Stimulated activated CD4-positive, alpha-beta T cell treated with anti-CD3 and anti-CD28 coated beads, TNF-alpha, amount 100 ng/mL, for 1 hour (primary cell): ENCODE measurements at places on chromosomes 4 and X.

DNA sequence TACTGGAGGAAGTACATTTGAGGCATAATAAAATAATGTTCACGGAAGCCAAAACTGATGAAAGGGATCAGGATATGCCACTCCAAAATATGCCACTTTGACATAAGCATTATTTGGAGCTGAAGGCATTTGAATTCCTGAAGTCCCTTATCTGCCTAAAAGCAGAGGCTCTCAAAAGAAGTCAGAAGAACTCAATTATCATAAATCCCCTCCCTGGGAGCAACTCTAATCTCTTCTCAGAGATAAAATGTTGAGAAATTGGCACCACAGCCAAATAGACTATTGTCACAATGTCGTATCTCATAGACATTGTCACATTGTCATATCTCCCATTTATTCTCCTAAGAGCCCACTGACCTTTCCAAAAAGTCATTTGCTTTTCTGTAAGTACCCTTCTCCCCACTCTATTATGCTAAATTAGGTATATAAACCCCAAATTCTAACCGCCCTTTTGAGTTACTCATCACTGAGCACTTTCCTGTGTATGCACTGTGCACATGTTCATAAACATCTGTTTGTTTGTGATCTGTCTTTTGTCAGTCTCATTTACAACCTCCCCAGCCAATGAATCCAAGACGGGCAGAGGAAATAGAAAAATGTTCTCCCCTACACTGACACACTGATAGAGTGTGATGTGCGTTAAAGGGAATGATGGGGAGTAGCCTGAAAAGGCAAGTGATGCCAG, 78.5 kb upstream of the NAF1 start:
- DNase-seq = no peak

DNA sequence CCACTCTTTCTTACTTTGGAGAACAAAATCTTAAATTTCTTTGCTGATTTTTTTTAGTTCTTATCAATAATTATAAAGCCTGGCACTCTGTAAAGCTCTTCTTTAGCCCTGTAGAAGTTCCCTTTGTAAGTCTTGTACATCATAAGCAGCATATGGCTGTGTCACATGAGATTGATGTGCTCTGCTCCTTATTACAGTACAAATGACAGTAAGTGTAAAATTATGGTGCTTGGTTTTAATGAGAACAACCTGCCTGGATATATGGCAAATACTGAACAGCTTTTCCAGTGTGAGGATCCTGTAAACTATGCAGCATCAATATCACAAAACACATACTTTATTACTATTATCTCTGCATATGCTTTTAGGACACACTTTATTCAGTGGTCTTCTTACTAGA, 145.9 kb upstream of the GNPDA2 start:
- no peak for DNase-seq

DNA sequence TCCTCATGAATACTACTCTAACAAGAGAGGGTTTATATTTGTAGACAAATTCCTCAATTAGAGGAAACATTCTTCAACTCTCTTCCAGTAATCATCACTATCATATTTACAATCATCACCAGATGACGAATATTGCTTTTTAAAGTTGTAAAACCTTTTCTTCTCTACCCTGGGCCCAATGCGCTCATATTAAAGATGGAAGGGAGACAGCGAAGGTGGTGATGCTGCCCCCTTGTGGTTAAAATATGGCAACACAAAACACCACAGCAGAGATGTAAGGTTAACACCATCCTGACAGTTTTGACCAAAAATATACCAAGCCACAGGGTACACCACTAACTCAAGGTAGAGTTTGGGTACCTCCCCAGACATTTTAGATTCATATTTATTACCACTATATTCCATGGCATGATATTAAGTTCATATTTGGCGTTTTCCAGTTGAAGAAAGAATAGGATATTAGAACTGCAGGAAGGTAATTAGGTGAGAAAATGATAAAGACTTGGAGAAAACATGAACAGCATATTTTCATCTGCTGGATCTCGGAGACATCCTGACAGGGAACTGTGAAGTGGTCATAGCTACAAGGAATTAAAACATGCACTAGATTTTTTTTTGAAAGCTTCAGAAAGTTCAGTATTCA, 72.8 kb downstream of the SLC9A7 start:
- no peak for DNase-seq

DNA sequence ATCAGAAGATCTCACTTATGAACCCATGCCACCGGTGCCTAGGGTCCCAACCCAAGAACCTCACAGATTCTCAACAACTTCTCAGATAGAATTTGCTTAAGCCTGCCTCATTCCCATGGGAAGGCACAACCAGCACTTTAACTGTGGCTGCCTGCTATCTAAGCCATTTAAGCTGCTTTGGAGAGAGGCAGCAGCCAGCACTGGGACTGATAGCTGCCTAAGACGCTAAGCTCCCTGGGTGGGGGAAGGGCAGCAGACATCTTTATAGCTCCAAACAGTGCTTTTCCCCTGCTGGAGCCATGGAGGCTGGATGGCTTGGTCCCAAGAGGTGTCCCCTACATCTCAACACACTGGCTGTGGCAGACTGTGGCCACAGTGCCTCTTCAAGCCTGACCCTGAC, 1268.6 kb downstream of the FAM133A start:
- no peak for DNase-seq

DNA sequence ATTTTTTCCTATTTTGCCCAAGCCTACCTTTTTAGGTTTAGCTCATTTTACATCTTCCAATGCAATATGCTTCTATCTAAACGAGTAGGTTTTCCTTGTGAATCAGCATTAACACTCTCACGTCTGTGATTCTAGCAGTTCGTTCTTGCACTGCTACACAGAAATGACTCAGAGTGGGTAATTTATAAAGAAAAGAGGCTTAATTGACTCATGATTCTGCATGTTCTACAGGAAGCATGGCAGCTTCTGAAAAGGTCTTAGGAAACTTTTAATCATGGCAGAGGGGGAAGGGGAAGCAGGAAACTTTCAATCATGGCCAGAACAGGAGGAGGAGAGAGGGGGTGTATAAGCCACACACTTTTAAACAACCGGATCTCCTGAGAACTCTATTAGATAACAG, 44.9 kb downstream of the SPANXN1 start:
- DNase-seq = no peak

DNA sequence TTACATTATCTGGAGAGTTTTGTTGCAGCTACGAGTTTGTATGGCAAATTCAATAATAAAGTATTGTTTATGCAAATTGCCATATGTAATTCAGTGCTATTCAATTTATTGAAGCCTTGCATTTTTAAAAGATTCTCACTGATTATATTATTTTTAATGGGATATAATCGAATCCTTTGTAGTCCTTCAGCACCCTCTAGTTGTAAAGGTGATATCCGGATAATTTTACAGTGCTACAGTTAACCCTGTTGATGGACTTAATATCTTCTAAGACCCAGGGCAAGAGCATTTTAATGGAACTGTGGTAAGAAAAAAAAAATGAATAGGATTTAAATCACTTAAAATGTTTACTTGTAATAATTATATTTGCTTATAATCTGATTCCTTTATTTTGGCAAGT, 48.5 kb upstream of the GRIA2 start:
- no peak for DNase-seq

DNA sequence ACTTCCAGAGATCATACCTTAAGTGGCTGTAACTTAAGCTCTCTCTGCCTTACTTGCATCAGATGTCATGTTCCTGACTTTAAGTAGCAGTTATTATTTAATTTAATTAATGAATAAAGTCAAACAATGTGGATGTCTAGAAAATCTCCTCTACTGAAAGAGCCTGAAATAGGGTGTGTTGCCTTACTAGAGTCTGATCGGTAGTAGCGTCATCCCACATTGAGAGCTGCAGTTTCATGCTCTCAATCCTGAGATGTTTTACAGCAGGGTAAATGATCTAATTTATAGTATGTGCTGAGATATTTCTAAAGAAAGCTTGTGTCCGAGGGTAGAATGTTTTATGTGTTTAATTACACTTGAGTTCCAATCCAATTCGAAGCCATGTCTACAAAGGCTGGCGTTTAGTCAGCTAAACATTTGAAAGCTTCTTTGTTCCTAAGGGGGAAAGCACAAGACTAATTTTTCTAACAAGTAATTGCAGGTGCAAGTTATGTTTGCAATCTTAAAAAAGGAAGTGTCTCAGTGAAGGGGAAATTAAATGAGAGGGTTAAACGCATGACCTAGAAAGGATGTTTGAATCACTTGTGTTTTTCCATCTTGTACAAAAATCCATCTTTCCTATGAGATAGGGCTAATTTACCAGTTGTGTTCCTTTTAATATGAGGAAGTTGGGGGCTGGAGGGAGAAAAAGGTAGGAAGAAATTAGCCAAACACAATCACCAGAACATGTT, 391.0 kb upstream of the MAGEB2 start:
- DNase-seq = no peak

GRCh38 chr4:153039542-153040185, 103.5 kb downstream of the FHDC1 start:
- no peak for DNase-seq

DNA sequence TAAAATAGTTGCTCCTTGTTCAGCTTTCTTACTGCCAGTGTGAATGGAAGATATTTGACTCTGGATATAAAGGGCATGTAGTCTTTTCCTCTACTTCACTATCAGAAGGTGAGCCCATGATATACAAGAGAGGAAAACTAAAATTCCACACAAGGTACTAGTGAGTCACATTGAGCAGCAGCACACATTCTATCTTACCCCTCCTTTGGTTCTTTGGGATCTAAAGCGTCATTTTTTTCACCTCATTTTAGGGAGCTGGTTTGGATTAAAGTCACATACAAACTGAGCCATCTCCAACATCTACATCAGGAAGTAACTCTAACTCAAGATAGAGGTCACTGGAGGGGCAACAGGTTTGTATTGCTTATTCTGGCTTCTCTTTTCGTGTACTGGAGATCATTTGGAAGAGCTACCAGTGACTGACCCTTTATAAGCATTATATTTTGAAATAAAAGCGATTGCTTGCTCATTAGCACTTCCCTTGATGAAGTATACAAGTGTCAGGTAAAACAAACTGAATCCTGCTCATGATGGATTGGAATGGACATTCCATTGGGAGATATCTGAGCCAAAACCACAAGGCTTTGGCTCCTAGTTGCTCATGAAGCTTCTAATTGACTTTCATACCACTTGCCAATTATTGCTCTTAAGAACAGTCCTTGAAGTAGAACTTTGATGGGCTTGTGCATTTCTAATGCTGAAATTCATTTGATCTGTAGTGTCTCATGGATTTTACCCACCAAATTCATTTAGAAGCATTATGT, 124.1 kb downstream of the SPCS3 start:
- no peak for DNase-seq

DNA sequence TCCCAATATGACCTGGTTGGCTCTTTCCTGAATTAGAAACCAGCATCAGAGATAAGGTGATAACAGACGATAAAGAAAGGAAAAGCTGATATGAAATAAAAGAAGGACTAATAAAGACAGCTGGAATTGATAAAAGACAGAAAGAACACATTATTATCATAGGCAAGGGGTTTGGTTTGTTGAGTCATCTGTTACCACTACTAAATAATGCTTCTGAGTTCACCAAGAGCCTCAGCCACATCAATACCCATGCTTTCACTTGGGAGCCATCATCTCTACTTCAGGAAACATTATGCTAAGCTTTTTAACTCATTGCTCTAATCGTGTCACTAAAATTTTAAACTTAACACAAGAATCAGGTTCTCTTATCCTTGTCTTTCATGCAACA, 27.6 kb downstream of the ANXA5 start:
- DNase-seq = no peak

GRCh38 chr4:139115226-139115625, 61.8 kb downstream of the ELF2 start:
- DNase-seq = no peak

DNA sequence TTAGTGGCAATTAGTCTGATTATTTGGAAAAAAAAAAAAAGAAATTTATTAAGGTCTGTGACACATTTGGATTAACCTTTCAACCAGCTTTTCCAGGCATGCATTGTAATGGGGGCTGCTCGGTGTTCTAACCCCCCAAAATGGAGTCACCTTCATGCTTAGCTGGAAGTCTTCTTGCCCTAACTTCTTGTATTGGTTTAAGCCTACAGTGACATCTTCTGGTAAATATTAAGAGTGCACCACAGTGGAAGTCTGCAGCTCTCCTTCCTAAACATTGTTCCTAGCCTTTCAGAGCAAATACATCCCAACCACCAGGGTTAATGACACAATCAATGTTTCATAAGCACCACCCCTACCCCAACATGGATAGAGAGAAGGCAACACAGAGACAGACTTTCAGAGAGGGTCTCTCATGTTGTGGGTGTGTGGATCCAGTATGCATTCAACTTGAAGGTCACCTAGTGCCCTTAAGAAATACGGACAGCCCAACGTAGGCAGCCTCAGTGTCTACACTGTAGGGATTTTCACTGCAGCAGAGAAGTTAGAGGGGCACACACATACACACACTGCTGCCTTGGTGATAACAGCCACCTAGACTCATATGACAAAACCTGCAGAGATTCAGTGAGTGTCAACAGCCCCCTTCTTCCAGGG, 142.9 kb upstream of the MBNL3 start:
- DNase-seq = no peak

DNA sequence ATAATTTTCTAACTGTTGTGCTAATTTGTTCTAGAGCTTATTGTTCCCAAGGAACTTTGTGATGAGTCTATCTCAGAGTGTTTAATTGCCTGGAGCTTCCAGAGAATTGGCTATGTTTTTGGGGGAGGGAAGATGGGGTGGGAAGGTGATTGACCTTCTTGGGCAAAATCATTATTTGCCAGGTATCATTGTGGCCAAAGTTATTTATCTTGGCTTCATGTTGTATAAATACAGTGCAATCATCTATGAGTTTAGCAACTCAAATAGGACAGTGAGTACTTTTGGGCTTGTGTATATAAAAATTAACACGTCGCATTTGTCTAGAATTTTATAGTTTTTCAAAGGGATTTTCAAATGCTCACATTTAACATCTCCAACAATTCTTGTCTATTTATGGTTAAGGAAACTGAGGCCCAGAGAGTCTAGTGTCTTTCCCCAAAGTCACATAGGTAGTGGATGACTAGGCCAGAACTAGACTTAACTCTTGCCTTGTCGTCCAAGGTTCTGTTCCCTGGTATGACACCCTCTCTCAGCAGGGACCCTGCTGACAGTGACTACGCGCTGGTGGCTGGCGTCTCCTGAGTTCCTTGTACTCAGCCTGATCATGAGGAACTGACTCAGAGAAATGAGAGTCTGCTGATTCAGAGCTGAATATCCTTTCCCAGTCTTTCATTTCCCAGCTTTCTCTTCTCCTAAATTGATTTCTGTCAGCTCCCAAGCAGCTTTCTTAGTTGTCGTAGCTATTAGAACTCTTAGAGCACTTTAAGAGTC, 27.7 kb downstream of the FNIP2 start:
- no peak for DNase-seq

GRCh38 chrX:103722505-103722904, 11.8 kb downstream of the TMEM31 start:
- DNase-seq = no peak

DNA sequence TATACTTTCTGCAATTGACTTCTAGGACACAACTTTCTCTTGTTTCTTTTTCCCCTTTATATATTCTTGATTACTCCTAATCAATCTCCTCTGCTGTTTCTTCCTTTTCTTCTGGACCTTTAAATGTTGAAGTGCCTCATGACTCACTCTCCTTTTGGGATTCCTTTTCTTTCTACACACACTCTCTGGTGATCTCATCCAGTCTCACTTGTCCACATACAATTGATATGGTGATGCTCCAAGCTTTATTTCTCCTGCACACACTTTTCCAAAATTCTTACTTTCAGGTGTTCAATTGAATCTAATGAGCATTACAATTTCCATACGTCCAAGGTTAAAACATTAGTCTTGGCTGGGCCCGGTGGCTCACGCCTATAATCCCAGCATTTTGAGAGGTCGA, 794.8 kb upstream of the EPHA5 start:
- DNase-seq = no peak
